Activated CD4-positive, alpha-beta T cell treated with anti-CD3 and anti-CD28 coated beads, Interleukin-10, Interleukin-2, amounts not matched to agents 100 ng/mL and 50 ng/mL, durations not matched to agents 16 hours and 8 hours (primary cell): ENCODE measurements at places on chromosomes 7 and 10.

- DNase-seq = peak; percentile 41
Measured at GRCh38 chr10:12048547-12048946, 5.9 kb upstream of the UPF2 start.

DNA sequence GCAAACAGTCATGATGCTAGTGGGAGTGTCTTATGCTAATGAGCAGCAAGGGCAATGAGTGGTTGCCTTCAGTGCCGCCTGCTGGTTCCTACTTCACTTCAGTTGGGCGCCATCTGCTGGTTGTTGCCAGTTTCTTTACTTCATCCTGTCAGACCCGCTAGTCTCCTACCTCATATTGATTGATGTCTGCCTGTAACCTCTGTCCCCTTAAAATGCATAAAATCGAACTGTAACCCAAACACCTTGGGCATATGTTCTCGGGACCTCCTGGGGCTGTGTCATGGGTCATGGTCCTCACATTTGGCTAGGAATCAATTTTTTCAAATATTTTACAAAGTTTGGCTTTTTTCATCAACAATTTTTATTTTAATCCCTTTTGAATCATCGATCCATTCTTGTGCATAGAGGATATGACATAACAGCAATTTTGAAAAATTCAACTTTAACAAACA, 62.8 kb upstream of the C7orf33 start:
- peak; percentile 92 for DNase-seq

GRCh38 chr10:23445591-23445990, 6.7 kb downstream of the OTUD1 start:
- DNase-seq = peak; percentile 17

DNA sequence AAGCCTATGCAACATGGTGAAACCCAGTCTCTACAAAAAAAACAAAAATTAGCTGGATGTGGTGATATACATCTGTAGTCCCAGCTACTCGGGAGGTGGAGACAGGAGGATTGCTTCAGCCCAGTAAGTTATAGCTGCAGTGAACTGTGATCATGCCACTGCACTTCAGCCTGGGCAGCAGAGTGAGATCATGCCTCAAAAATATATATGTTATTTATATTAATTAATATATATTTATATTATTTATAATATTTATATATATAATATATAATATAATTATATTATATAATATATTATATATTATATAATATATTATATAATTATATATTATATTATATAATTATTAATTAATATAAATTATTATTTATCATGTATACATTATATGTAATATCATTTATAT, 1158.4 kb upstream of the AUTS2 start:
- DNase-seq = no peak

DNA sequence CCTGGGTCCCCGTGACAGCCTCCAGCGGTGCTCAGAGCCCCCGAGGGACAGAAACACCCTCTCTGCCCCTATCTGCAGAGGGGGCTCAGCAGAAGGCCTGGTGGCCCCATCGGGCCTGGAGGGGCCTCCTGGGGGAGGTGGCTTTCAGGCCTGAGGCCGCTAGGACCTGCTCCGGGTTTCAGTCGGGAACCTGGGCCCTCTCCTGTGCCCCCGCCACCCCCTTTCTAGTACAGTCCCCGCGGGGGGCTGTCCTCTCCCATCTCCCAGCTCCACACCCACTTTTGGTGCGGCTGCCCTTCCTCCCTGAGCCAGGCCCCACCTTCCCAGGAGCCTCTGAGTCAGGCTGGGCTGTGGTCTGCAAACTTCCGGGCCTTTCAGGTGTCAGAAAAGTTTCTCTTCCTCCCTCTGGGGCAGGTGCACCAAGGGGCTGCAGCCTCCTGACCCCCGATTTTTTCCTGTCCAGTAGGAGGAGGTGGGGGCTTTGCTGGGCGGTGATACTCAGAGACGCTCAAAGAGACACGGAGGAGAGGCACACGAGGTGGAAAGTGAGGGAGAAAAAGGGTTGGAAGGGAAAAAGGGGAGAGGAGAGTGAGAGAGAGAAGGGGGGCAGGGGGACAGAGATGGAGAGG, 692 bp downstream of the CARD11 start:
- DNase-seq = peak; percentile 81

DNA sequence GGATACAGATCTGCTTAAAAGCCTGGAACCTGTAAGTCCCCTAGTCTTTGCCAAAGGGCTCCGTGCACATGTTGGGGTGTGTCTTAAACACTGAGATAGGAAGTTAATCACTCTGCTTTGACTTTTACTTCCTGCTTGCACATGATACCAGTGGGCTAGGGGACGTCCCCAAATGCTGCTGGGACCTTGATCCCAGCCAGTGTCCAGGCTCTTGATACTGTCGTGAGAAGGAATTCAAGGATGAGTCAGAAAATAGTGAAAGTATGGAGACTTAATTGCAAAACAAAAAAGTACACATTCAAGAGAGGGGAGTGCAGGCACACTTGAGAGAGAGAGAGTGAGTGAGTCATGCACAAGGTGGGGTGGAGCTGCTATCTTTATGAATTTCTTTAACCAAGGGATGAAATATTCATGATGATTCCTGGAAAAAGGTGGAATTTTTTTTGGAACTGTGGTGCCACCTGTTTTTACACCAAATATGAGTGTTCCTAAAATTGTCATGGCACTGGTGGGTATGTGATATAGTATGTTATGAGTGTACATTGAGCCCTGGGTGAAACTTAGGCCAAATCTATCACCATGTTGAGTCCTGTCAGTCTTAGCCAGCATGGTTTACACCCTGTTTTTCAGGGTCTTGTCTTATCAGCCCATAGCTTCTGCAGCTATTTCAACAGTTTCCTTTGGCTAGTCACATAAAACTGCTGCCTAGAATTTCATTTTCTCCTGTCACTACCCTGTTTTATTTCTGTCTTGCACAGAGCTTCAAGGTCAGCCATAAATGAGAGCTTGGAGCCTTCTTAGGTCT, 88.3 kb upstream of the CYP26C1 start:
- no peak for DNase-seq

GRCh38 chr7:5284304-5285281, 1.9 kb downstream of the SLC29A4 start:
- DNase-seq = peak; percentile 32

DNA sequence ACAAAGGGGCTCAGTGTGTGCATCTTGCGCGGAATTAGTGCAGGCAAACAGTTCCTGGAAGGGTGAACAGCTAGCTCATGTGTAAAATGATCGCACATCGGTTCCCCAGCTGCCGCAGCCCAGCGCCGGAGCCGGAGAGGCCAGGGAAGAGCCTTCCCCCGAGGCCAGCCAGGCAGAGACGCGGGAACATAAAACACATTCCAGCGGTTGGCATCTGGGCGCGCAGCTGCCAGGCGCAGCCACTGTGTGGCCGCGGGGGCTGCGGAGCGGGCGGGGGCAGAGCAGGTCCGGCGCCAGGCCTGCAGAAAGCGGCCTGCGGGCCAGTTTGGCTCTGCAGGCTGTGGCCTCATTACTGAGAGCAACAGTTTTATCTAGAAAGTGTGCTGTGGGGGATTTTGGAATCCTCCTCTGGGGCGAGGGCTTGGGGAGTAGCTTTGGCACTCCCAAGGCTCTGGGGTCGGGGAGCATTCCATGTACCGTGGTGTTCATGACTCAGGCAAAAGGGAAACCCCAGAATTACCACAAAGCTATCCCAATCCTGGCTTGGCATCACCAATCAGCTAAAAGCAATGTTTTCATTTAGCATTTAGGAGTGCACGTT, 74.3 kb downstream of the SAMD9 start:
- no peak for DNase-seq

- DNase-seq = peak; percentile 68
Measured at GRCh38 chr7:100568896-100569844, 4.5 kb downstream of the SAP25 start.

- peak; percentile 67 for DNase-seq
Measured at GRCh38 chr7:55964261-55965099, at the start of gene NIPSNAP2. NIPSNAP2 (plus strand) TSS chr7:55964585; CDS start chr7:55964610, 25 bp downstream.

DNA sequence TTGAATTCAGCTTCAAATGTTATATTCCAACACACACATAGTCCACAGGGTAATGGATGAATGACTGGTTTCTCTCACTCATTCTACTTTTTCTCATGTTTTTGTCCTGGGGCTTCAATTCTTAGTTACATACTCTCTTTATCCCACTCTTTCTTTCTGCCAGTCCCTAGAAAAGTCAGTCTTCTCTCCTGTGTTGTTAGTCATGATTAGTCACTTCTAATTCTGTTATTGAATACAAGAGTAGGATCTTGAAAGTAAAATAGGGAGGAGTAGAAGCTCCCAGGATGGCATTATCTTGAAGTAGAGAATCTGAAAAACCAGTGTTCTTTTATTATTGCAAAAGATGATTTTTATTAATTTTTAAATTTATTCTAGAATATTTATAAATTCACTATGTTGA, 45.5 kb upstream of the CALCR start:
- no peak for DNase-seq

DNA sequence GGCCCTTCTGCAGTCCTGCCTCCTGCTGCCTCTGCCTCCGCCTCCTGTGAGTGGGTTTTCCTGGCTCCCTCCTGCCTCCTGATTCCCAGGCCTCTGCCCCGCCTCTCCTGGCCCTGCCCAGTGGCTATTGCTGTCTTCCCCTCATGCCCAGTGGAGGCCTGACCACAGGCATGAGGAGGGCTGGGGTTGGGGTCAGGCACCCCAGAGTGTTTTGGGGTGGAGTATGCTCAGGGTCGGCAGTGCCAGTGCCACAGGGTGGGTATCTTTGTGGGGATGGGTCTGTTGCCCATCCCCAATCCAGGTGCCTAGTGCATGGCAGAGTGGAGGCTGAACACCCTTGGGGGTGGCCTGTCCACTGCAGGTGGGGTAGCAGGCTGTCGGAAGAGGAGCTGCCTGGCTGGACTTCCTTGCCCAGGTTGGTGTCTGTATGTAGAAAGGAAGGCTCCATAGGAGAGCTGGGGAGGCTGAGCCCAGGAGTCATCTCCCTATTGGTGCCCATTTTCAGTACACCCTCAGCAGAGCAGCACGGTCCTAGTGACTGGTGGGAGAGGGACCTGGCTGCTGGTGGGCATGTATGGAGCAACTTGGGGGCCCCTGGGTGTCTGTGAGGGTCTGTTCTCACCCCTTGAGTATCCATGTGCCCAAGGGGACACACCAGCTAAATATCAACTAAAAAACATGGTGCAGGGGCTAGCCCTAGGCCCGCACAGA, 62.2 kb downstream of the ARHGAP22 start:
- no peak for DNase-seq

- DNase-seq = no peak
Measured at GRCh38 chr7:23107781-23108180, 2.2 kb downstream of the KLHL7 start.

DNA sequence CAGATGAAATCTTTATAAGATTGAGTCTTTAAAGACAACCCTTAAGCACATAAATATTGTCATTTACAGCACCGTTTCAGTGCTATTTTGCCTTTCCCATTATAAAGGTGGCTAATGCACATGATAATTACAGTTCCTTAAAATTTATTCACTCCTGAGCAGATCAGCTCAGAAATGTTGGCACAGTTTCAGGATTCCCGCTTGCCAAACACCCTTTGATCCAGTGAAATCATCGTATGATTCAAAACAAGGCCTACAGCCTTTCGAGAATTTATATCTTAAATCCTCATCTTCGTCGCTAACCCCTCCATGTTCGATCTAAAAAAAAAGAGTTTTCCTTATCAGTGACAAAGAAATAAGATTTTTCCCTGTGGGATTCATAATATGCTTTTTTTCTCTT, 14.1 kb upstream of the SOSTDC1 start:
- DNase-seq = no peak

- DNase-seq = no peak
Measured at GRCh38 chr7:146175716-146176115, 59.1 kb downstream of the CNTNAP2 start.

GRCh38 chr7:110448918-110449317, 642.0 kb upstream of the LRRN3 start:
- no peak for DNase-seq

DNA sequence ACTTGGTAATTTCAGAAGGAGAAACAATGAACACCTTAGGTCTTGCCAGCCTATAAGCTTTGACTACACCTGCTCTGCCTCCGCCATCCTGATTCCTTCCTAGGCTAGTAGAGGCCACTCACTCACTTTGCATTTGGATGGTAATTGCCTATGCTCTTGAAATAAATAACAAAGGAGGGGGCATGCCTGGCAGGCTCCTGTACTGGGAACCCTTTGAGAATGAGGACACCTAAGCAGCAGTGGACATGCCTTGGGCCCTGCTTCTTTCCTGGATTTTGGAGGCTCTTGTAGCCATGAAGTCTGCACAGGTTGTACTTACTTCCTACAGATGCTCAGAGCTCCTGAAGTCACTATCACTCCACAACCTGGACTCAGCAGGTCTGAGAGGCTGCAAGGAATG, 65.8 kb downstream of the BLNK start:
- no peak for DNase-seq

DNA sequence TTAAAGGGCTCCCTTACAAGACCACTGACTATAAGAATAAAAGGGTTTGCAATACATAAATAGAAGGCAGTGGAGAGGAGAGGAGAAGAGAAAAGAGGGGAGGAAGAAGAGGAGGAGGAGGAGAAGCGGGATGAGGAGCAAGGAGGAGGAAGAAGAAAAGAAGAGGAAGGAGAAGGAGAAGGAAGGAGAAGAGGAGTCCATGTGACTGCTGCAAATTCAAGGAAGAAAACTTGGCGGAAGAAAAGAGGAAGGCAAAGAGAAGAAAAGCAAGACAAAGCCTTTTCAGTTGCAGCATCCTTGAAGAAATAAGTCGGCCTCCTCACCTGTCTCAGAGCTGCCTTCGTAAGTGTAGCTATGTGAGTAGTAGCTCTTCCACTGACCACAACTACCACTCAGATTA, 22.6 kb downstream of the ASAH2 start:
- DNase-seq = no peak

DNA sequence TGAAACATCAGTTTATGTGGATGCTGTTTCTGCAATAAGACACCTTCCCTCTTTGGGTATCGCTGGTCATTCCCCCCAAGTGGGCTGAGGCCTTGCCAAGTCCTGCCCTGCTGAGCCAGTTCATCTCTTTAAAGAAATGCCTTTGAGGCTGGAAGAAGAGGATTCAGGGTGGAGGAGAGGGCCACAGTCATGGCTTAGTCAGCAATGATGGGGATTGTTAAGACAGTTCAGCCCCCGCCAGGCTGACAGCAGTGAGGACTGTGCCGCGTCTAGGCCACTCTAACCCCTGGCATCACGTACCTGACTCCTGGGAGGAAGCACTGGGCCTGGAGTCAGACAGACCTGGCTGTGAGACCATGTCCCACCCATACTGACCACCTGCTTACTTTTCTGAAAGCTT, 48.3 kb downstream of the PNLIPRP2 start:
- no peak for DNase-seq
